ENCODE measurements at places on chromosomes 13 and 19.

DNA sequence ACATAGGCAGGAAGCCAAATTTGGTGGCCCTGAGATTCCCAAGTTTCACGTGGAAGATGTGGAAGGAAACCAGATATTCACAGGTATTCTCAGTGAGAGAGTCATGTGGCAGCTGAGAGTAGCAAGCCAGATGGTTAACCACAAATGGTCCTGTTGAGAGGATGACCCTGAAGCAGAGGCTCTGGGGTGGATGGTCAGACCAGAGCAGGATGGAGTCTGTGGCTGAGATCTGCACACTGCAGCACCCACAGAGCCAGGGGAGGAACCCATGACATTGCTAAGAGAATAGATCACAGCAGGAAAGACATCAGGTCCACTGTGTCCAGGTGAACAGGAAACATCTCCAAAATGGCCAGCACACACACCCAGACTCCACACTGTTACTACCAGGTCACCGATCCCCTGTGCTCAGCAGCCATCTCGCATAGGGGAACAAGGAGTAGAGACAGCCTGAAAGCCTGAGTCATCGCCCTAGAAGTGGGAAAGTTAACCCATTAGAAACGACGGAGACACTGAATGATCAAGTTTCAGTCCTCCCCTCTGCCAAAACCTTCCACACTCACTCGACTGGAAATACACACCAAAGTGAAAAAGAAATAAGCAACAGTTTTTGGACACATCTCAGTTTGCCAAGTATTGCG lies 160.0 kb downstream of the RBM26 start:
- no peak for DNase-seq

DNA sequence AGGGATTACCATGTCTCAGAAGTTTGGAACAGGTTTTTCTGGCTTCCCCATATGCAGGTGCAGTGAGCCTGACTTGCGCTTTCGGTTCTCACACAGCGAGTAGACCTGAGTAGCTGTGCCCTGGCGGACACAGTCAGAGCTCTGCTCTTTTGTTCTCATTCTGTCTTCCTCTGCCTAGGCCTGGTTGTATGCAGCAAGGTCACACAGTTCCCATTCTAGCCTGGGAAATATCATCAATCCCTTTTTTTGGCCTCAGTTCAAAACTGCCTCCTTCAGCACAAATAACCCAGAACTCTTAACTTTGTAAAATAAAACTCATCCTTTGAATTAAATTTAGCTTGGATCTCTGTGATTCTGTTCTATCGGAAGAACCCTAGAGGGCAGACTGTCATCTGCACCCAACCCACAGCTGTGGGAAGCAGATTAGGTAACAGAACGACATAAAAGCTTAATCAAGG lies 10.2 kb downstream of the OXGR1 start:
- DNase-seq: no peak

DNA sequence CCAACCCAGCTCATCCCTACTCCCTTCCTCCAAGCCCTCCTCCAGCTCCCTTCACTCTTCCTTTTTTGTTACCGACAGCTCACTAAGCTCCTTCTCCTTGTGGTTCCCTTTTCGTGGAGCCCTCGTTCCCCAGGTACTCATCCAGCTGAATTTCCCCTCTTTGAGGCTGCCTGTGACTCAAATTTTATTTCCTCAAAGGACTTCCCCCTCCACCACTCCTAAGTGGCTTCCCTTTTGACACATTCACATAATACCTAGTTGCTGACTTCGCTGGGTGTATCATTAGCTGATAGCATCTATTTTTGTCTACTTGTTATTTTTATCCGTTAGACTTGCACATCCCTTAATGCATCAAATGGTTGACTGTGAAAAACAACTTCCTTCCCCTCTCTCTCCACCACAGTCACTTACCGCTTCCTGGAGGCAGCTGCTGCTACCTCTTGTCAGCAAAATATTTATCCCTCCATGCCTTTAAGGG lies 14.5 kb downstream of the FFAR2 start:
- no peak for DNase-seq

GRCh38 chr13:76677043-76677442 lies 209.2 kb downstream of the KCTD12 start:
- DNase-seq: no peak

- no peak for DNase-seq
These were observed 87.6 kb downstream of the MUC16 start for GRCh38 chr19:8922591-8922990.

DNA sequence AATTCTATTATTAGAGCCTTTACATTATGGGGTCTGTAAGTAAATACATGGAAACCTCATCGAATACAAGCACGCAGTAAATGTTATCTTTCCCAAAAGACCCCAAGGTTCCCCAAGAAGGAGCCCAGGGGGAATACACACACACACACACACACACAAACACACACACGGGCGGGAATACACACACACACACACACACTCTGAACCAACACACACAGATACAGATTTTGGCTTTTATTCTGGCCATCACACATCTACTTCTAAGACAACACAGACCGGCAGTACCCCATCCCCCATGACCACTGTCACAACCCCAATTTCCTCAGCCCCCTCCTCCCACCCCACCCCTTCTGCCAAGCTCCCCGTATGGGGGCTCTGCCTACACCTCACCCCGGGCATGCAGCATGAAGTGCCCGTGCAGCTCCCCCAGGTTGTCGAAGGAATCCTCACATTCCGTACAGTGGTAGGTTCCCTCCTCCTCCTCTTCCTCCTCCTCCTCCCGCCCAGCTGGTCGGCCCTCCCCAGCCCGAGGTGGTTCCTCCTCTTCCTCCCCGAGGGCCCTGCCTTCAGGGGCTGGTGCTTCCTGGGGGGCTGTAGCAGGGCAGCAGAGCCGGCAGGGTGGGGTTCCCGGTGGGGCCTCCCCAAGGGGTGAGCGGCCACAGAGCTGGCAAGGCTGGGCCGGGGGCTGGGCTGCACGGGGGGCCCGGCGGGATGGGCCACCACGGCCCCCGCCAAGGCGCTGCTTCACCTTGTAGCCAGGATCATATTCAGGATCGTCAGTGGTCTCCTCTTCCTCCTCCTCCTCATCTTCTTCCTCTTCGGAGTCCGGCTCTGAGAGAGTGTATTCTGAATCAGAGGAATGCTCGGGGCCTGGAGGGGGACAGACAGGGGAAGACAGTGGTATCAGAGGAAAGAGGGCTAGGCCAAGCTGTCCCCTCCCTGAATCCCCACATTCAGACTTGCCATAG lies 4.4 kb upstream of the SRRM5 start:
- DNase-seq: no peak

DNA sequence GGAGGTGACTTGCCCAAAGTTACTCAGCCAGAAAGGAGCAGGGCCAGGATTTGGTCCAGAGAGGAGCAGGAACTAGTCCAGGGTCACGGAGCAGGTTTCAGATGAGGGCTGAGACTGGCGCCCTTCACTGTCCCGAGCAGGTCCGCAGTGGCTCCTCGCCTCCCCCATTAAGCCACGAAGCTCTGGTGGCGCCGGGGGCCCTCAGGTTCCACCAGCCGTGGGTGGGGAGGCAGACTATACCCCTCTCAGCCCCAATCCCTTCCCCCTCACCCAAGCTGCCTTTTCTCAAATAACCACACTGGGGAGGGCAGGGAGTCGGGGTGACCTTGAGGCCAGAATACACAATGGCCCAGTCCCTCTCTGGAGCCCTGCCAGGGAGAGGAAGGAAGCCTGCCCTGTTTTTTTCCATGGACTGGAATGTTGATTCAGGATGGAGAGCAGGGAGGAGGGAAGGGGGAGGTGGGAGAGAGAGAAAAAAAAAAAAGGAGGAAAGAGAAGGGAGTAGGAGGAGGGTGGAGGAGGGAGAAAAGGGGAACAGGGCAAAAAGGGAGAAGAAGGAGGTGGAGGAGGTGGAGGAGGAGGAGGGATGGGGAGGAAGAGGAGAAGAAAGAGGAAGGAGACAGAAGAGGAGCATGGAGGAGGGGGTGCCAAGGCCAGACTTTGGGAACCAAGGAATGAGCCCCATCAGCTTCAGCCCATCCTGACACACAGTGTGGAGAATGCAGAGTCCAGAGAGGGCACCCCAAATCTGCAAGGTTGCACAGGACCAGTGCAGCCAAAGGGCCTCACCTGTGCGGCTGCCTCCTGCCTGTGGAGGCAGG lies 19.7 kb downstream of the CEACAM16 start:
- no peak for DNase-seq

- no peak for DNase-seq
These were observed 8.7 kb upstream of the ZBTB7A start for GRCh38 chr19:4075373-4075772.

DNA sequence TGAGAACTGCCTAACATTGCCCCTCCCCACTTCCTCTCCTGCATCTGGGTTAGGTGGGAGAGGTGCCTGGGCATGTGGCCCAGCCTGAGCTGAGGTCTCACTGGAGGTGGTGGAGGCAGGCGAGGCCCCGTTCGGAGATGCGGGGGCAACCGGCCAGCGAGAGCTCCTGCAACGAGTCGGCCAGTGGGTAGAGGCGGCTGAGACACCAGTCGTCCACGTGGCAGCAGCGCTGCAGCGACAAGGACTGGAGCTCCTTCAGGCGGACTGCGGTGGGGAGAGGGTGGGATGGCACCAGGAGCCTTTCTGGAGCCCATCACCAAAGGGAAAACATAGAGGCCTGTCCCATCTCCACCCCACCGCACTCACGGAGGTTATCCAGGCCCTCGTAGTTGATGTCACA lies 6.0 kb upstream of the B3GNT8 start:
- no peak for DNase-seq

GRCh38 chr13:33034882-33035520 lies 18.8 kb downstream of the KL start:
- peak; percentile 50 for DNase-seq

GRCh38 chr13:41313117-41313516 lies 2.0 kb downstream of the NAA16 start:
- no peak for DNase-seq

DNA sequence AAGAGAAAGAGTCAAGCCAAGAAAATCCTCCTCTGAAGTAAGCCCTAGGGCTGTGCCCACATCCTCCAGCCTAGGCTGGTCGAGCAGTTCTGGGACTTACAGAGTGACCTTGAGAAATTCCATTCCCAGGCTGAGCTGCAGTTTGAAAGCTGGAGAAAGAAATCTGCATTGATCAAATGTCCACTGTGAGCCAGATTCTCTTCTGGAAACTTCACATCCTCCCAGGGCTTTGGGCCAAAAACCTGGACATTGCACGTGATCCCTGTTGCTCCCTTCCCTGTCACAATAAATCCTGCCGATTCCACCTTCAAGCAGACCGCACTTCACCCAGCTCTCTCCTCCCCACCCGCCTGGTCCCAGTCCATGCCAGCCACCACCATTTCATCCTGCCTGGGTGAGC lies 15.7 kb downstream of the TMEM143 start:
- no peak for DNase-seq

DNA sequence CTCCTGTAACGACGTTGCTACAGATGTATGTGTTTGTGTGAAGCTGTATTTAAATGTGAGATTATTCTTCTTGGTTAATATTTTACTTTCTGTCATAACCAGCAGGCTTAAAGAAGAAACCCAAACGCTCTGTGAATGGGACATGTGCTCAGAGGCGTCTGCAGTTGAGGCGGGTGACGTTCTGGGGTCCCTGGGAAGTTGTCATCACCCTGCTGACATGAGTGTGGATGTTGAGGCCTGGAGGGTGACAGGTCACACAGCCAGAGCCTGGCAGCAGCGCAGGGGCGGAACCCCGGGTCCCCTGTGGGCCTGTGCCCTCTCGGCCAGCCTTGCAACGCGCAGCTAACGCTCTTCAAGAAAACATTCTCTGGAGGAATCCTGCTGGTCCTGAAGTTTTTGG lies 16.6 kb downstream of the RASA3 start:
- DNase-seq: no peak

- DNase-seq: no peak
These were observed 1.7 kb upstream of the SLITRK5 start for GRCh38 chr13:87669379-87669978.

GRCh38 chr13:39874331-39875053 lies 219.0 kb downstream of the COG6 start:
- DNase-seq: no peak

GRCh38 chr19:50460161-50460765 lies 16.0 kb upstream of the EMC10 start:
- DNase-seq: no peak

DNA sequence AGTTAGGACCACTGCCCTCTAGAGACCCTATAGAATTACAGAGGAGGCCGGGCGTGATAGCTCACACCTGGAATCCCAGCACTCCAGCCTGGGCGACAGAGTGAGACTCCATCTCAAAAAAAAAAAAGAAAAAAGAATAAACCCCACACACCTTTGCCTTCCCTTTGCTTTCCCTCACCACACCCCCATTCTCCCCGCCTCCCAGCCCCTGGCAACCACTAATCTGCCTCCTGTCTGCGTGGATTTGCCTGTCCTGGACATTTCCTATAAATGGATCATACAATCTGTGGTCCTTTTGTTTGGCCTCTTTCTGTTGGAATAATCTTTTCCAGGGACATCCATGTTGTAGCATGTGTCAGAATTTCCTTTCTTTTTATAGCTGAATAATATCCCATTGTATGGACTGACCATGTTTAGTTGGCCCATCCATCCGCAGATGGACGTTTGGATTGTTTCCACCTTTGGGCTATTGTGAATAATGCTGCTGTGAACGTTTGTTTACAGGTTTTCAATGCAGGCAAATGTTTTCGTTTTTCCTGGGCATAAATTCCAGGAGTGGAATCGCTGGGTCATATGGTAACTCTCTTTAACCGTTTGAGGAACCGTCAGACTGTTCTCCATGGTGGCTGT lies 15.3 kb downstream of the NACC1 start:
- no peak for DNase-seq

GRCh38 chr19:57171551-57172081 lies 4.3 kb upstream of the DUXA start:
- DNase-seq: no peak

- DNase-seq: no peak
These were observed 8.0 kb downstream of the ZNF671 start for GRCh38 chr19:57719424-57719823.

DNA sequence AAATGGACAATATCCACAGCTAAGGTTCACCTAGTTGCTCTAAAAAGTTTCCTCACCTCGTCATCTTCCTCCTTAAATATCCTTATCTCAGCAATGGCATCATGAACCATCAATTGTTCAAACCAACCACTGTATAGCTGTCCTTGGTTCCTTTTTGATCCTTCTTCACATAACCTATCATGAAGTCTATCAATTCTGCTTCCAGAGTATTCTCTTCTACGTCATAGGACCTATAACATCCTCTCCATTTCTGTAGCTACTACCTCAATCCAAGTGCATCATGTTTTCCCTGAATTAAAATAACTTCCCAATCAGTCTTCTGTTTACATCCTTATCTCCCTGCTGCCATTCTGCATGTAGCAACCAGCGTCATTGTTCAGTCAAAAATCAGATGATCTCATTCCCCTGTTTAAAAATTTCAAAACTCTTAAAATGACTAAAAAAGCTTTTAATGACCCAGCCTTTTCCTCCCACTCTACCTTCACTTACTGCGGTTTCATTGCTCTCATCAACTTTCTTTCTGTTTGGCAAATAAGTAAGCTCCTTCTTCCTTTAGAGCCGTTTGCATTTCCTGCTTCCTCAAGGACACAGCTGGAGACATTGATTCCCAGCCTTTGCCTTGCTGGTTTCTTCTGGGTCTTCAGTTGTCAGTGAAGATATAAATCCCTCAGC lies 223.9 kb upstream of the MIR17HG start:
- DNase-seq: no peak

DNA sequence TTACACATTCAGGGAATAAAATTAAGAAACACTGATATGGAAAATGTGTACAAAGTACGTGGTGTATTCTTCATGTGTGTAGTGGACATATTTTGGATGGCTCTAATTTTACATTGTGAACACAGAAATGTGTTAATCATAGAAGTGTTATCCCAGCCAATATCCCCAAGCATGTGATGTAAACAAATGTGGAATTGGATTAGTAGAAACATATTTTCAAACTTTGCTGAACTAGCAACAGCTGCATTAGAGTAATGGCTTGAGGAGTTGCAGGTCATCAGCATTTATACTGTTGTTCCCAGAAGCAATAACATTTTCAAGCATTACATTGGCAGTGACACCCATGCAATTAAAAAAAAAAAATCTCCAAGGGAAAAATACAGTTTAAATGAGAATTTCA lies 600.6 kb downstream of the SLITRK1 start:
- no peak for DNase-seq
